ENCODE measurements at places on chromosomes 2 and 18.

GRCh38 chr2:205235434-205235833, 446.9 kb upstream of the NRP2 start:
- DNase-seq: no peak

- no peak for DNase-seq
Observed at GRCh38 chr2:236403125-236403524, 138.9 kb upstream of the ASB18 start.

- DNase-seq: no peak
Observed at GRCh38 chr18:48216639-48217257, 192.4 kb downstream of the ZBTB7C start.

DNA sequence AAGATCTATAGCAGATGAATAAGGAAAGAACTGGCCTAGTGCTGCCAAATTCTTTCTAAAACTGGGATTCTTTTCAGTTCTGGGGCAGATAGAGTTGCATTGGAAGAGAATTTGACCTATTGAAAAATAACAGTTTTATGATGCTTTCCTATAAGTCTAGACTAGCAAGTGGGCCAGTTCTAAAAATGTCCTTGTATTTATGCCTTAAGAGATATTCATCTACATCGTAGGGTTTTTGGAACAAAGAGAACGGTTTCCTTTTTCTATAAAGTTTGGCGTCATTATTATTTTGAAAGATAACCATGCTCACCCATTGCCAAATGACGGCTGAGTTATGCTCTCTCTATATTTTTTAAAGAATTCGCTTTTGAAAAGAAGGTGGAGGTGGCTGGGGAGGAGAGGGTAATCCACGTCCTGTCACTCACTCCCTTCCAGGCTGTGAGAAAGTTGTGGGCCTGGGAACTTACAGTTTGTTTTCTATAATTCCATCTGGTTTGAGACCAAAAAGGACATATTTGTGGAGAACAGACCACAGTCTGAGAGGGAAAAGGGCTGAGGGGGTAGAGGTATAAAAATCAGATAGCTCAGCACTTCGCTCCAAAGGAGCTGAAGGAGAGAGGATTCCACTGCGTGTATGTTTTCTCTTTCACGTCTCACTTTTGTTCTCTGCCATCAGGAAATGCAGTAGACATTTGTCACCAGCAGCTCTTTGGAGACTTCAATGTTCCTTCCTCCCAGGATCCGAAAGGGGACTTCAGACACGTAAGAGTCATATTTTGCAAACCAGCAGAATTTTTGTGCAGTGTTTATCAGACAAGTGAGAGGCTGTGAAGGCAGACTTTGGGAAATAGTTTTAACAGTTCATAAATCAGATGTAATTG, 281.9 kb upstream of the FN1 start:
- no peak for DNase-seq

DNA sequence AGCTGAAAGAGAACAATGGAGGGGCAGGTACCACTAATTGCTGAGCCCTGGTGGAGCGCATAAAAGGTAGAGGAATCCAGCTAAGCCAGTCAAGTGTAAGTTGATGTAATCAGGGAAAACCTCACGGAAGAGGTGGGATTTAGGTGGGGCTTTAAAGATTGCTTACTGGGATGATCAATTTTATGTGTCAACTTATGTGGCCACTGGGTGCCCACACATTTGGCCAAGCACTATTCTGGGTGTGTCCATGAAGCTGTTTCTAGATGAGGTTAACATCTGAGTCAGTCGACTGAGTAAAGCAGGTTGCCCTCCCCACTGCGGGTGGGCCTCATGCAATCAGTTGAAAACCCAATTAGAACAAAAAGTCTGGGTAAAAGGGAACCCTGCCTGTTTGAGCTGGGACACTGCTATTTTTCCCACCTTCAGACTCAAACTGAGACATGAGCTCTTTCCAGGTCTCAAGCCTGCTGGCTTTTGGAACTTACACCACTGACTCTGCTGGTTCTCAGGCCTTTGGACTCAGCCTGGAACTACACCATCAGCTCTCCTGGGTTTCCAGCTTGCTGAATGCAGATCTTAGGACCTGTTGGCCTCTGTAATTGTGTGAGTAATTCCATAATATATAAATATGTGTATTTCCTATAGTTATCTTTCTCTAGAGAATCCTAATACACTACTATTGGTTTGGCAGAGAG, 67.3 kb downstream of the MYO5B start:
- no peak for DNase-seq

GRCh38 chr2:43218155-43218701, 8.2 kb downstream of the ZFP36L2 start:
- no peak for DNase-seq

DNA sequence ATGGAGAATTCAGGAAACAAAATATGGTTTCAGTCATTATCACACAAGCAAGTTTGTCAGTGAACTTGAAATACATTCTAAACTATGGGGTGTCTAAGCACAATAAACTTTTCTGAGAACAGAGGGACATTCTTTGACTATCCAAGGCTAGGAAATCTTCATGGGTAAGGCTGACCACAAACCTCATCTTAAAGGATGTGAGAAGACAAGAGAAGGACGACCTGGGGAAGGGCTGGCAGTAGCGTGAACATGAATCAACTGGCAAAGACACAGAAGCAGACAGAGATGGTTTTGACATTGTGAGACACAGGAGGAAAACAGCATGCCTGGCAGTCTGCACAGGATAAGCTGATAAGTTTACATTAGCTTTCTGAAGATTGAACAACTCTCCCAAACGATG, 752.4 kb upstream of the SLC8A1 start:
- no peak for DNase-seq

DNA sequence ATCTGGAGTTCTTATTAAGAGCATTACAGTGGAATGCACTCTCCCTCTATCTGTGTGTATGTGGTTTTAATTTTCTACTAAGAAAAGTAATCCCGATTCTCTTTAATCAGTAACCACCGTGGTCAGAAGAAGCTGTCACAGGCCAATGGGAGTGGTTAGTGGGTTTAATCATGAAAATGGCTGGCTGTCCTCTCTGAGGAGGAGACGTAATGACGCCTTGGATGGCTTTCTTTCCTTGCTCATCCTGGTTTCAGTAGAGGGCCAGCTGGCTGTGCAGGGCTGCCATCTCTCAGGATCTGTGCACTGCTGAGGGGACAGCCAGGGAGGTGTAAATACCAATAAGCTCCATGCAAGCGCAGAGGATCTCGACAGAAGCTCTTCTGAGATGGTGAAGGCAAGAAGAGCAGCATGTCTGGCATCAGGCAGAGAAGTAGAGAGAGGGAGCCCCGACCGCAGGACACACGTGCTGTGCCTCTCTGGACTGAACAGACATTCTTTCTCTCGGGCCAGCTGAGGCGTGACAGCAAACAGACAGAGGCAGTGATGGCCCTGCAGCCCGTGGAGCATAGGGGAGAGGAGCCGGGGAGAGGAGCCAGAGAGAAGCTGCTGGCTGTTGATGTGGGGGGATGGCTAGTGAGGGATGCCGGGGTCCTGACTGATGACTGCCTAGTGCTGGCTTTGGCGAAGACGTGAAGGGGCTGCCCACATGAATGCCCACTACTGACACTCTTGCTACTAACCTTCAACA, 65.1 kb upstream of the DAPL1 start:
- DNase-seq: no peak

DNA sequence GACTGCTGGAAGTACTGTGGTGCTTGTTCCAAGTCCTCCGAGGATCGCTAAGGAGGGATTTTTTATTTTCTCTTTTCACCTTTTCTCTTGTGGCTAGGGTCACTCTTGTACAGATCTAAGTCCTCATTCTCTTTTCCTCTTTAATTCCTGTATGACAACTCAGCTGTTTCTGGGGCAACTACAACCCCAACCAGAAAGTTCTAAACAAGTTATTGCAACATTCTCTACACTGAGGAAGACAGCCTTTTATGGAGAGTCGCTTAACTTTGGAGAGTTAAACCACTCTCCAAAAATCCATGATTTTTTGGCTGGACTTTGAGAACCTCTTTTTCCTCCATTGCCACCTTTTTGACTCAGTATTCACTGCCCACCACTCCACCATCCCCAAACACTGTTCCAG, 74.0 kb upstream of the SESTD1 start:
- DNase-seq: no peak

DNA sequence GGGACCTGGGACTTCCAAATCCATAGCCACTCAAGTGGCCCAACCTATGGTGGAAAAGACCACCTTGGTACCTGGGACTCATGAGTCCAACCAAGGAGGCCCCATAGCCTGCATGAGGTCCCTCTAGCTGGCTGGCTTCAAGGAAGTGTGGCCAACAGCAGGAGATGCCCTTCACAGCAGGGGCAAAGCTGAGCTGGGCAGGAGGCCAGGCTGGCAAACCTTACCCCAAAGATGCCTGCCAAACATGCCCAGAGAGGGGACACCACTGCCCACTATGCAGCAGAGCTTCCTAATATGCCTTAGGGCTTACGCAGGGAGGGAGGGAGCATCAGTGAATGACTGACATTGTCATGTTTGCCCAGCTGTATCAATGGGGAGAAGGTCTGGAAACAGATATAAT, 188.0 kb upstream of the GLI2 start:
- no peak for DNase-seq
